ENCODE measurements at places on chromosomes 11 and 22. TPM values are rescaled to one million over a fixed set of nuclear protein-coding genes. Genes with fewer than 3 reads are reported as not detected.

DNA sequence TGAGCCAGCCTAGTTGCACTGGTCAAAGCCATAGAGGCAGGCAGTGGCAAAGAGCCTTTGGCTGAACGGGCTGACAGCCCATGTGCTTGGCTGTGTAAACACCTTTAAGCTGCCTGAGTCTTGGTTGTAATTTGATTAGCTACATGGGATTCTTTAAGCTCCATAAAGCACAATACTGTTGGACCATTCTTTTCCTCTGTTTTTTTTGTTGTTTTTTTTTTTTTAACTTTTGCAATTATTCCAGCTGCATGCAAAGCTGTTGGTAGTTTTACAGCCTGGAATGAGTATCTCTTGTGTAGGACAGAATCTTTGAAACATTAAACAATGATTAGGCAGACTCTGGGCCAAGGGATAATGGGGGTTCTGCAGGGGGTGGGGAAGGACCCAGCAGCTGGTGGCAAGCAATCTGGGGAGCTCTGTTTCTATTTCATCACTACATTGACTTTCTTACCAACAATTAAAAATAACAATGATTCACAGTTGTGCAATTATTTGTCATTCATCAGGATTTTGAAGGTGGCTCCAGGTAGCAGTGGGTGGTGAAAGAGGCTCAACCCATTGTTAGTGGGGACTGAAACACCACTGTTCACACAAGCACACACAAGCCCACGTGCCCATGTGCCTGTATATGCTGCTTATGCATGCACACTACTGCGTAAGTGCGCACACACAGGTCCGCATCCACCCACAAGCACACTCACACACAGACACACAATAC is 69.5 kb upstream of the CSNK2A3 start:
- no peaks in the 10 kb centered on the region for H3K4me1 ChIP-seq
- H3K4me3 ChIP-seq, result no peak overlapping the region
- H3K27ac ChIP-seq, result no peak overlapping the region
- no peaks in the 10 kb centered on the region for H3K27me3 ChIP-seq

DNA sequence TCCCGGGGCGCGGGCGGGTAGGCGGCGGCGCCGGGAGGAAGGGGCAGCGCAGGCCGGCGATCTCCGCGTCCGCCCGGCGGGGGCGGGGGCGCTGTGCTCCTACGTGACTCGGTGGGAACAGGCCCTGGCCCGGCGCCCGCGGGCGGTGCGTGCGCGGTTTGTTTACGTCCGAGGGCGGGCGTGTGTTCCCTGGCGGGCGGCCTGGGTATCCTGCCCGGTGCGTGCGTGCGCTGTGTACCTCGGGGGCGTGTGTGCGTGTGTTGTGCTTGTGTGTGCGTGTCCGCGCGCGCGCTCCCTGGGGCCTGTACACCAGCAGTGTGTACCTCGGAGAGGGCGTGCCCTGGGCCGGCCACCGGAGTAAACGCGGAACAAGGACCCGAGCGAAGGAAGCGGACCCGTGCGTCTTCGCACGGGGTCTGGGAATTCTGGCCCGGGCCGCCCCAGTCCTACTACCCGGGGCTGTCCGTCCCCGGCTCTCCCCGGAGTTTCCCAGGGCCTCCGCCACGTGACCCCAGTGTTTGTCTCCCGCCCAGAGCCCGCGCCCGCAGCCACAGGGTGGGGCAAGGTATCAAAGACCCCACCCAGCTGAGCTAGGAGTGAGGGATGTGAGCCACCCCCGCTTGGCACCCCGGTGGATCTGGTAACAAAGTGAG is 769 bp downstream of the MAFF start:
- peak overlapping the region; percentile 79 for H3K4me3 ChIP-seq
- DNase-seq, result peak; percentile 84
- H3K27ac ChIP-seq, result peak overlapping the region; percentile 95
- H3K36me3 ChIP-seq, result no peaks in the 10 kb centered on the region
- H3K27me3 ChIP-seq, result no peaks in the 10 kb centered on the region

Gene ABCG4
- 0.26 TPM for total RNA-seq

Gene IMMP1L
- total RNA-seq, result 15.8 TPM

- H3K36me3 ChIP-seq, result no peaks in the 10 kb centered on the region
- H3K27ac ChIP-seq, result no peak overlapping the region
- no peaks in the 10 kb centered on the region for H3K27me3 ChIP-seq
- DNase-seq, result no peak
Measured at GRCh38 chr11:104003491-104003890, 32.9 kb upstream of the DDI1 start.

Gene RAG1
- total RNA-seq, result 1.4 TPM

Gene TUBGCP6
- total RNA-seq, result 41.3 TPM

DNA sequence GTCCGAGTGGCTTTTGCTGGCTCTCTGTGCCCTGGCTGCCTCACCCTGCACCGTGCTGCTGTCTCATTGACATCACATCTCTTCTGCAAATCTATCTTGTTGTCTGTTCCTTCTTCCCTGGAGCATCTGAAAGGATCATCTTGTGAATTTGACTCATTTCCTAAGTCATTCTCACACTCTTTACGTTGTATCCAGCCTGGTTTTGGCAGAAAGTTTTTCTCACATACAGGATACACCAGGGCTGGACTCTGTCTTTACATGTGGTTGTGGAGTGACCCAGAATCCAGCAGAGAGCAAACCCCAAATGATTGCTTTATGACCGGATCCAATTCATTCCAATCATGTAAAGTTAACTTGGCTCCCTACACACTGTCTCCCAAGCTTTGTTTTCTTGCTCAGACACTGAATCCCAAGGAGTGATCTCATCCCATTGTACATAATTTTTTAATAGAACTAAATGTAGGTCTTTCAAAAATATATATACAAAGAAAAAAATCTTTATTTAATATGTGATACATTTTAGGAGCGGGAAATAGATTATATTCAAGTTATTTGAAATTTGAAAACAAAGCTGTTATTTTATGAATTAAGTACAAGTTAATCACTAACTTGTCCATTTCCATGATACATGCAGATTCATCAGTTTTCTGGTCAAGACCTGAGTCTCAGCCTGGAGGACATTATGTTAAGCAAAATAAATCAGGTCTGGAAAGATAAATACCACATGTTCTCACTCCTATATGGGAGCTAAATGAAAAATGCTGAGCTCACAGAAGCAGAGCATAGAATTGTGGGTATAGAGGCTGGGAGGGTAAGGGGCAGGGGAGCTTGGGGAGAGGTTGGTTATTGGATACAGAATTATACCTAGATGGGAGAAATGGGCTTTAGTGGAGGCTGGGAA is 2.9 kb upstream of the RFPL1 start:
- H3K27me3 ChIP-seq, result peaks cover 9% of the 10 kb centered on the region
- H3K4me1 ChIP-seq, result no peaks in the 10 kb centered on the region
- H3K27ac ChIP-seq, result no peak overlapping the region
- no peak for DNase-seq
- H3K36me3 ChIP-seq, result no peaks in the 10 kb centered on the region
- H3K4me3 ChIP-seq, result no peak overlapping the region

DNA sequence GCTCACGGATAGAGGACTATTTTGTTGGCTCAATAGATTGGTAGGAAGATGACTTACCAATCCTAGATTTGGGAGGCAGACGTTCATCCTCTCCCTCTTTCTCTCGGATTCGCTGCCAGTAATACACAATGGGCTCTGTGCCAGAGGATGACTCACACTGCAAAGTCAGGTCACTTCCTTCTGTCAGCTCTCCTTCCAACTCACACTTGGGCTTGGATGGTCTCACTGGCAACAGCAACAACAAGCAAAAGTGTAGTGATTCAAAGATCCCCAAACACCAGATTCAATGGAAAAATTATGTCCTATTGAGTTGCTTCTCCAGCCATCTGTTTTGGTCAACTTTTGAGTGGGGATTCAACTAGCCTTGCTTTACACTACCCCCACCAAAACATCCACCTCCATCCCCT is 21.7 kb upstream of the HSPA8 start:
- no peaks in the 10 kb centered on the region for H3K36me3 ChIP-seq
- no peak for DNase-seq
- no peak overlapping the region for H3K4me3 ChIP-seq
- H3K27me3 ChIP-seq, result no peaks in the 10 kb centered on the region
- peaks cover 11% of the 10 kb centered on the region for H3K4me1 ChIP-seq
- peak overlapping the region; percentile 26 for H3K27ac ChIP-seq

Gene OR52I2
- total RNA-seq, result not detected

DNA sequence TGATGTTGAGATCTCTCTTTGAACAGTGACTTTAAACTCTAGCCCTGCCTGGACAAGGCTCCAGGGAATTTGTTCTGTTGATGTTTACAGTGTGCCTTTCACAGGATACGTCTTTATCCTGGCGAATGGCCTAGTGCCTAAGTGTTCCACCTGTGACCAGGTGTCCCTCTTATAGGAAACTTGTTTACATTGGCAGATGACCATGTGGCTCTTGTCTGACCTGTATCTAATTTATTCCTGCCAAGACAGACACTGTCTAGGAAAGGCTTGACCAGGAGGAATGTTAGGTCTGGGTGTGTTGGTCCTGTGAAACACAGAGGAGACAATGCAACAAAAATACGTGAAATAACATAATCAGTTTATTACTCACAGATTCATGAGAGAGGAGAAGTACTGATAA is 875.6 kb downstream of the METTL15 start:
- no peak overlapping the region for H3K4me3 ChIP-seq
- no peaks in the 10 kb centered on the region for H3K36me3 ChIP-seq
- no peaks in the 10 kb centered on the region for H3K27me3 ChIP-seq
- DNase-seq, result no peak

GRCh38 chr11:76704171-76704948 is 33.8 kb upstream of the LRRC32 start:
- DNase-seq, result no peak
- H3K27ac ChIP-seq, result no peak overlapping the region
- H3K36me3 ChIP-seq, result no peaks in the 10 kb centered on the region
- no peaks in the 10 kb centered on the region for H3K4me1 ChIP-seq
- no peaks in the 10 kb centered on the region for H3K27me3 ChIP-seq

- no peak for DNase-seq
- no peaks in the 10 kb centered on the region for H3K4me1 ChIP-seq
- no peak overlapping the region for H3K4me3 ChIP-seq
- no peak overlapping the region for H3K27ac ChIP-seq
- H3K36me3 ChIP-seq, result no peaks in the 10 kb centered on the region
- H3K27me3 ChIP-seq, result no peaks in the 10 kb centered on the region
Measured at GRCh38 chr11:131664816-131665215, 294.4 kb downstream of the NTM start.

Gene PATE2
- total RNA-seq, result not detected

- H3K4me3 ChIP-seq, result no peak overlapping the region
- no peaks in the 10 kb centered on the region for H3K4me1 ChIP-seq
- H3K27ac ChIP-seq, result no peak overlapping the region
- H3K27me3 ChIP-seq, result no peaks in the 10 kb centered on the region
- no peak for DNase-seq
Measured at GRCh38 chr22:37301144-37301830, 19.0 kb downstream of the CYTH4 start.

DNA sequence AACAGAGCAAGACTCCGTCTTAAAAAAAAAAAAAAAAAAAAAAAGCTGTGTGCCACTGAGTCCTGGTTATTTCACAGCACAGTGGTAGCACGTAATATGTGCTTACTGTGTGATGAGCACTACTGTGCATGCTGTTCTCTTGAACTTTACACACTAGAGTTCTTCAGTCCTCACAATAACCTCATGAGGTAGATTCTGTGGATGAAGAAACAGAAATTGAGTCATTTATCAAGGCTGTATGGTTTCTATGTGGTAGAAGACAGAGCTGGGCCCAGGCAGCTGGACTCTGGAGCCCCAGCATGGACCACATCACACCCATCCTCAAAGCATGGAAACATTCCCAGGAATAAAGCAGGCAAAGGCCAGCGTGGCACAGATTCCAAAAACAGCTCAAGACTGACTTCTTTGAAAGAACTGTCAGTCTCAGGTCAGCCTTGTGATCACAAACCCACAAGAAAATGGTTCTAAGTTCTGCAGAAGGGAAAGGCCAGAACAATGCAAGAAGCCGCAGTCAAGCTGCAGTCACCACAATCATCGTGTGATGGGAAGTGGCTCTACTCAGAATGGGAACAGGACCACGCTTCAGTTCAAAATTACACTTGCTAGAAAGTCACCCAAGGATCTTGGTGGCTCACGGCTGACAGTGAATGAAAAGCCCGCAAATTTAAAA is 49.5 kb downstream of the MICAL3 start:
- H3K27ac ChIP-seq, result no peak overlapping the region
- DNase-seq, result no peak
- no peaks in the 10 kb centered on the region for H3K36me3 ChIP-seq
- H3K27me3 ChIP-seq, result no peaks in the 10 kb centered on the region
- H3K4me1 ChIP-seq, result peaks cover 8% of the 10 kb centered on the region

DNA sequence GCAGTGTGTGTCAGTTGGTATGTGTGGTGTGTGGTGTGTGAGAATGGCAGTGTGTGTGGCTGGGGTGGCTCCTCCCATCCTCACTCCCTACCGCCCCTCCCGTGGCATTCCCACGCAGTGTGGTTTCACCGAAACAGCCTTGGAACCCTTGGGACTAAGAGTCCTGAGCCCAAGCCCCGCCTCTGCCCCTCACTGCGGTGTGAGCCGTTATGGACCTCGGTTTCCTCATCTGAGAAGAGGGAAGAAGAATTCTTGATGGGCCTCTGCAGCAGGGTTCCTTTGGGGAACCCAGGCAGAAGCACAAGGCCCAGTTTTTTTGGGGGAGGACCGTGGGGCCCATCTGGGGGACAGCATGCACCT is 7.2 kb downstream of the UPK3A start:
- peaks cover 28% of the 10 kb centered on the region for H3K27me3 ChIP-seq
- H3K27ac ChIP-seq, result no peak overlapping the region
- no peak for DNase-seq
- no peak overlapping the region for H3K4me3 ChIP-seq
- peaks cover 15% of the 10 kb centered on the region for H3K4me1 ChIP-seq

DNA sequence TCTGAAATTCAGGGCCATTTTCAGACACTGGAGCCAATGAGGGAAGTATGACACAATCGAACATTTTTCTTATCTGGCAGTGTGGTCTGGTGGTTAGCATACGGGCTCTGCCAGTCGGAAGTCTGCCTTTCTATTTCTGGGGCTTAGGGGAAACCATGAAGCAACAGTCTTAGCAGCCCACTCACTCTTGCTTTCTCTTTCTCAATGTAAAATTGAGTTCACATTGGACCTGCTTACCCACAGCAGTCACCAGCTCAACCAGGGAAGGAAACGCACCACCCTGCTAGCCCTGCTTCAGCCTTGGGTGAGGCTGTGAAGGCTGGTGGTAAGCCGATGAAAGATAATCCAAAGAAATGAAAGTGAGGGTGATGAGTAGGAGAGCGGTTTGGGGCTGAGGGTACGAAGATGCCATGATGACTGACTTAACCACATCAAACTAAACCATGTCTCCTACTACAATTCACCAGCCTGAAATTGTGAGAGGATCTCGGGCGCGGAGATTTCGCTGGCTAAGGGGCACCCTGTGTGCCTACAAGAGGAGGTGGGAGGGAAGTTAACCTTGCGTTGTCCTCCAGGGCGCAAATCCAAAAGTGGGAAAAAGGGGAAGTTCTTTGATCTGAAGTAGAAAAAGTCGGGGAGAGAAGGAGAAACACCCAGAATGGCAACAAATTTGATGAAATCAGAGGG is 2.0 kb upstream of the LMO2 start:
- H3K27me3 ChIP-seq, result no peaks in the 10 kb centered on the region
- DNase-seq, result no peak
- no peak overlapping the region for H3K27ac ChIP-seq
- H3K36me3 ChIP-seq, result no peaks in the 10 kb centered on the region

- no peaks in the 10 kb centered on the region for H3K36me3 ChIP-seq
- H3K4me1 ChIP-seq, result no peaks in the 10 kb centered on the region
- no peak overlapping the region for H3K27ac ChIP-seq
- no peak overlapping the region for H3K4me3 ChIP-seq
- no peaks in the 10 kb centered on the region for H3K27me3 ChIP-seq
Measured at GRCh38 chr11:28963187-28963586, 855.0 kb downstream of the METTL15 start.

Gene HPS5
- total RNA-seq, result 23.8 TPM

Gene CASP5
- 3.3 TPM for total RNA-seq

Gene KCNA4
- total RNA-seq, result not detected

Gene PIH1D2
- 2.7 TPM for total RNA-seq

Data from left lung (tissue), 14 donors.